Muscle of arm (tissue), 14 donors: ENCODE measurements at places on chromosomes 6 and 20.

GRCh38 chr20:49508435-49509199 is 26.1 kb upstream of the KCNB1 start:
- peak; percentile 41 for DNase-seq

DNA sequence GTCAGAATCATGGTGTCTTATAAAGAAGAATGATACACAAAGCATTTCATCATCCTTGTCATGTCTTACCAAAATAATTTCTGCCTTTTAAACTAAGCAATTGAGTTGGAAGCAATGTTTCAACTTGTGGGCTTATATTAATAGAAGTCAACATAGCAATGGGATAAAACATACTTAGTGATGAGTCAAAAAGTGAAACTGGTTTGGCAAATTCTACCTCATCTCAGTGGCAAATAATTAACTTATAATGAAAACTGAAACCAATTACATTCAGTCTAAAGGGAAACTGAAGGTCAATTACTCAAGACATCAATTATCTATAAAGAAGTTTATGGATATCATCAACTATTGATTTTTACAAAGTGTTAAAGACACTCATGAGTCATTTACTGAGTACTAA is 463.8 kb downstream of the BMP2 start:
- DNase-seq = no peak

DNA sequence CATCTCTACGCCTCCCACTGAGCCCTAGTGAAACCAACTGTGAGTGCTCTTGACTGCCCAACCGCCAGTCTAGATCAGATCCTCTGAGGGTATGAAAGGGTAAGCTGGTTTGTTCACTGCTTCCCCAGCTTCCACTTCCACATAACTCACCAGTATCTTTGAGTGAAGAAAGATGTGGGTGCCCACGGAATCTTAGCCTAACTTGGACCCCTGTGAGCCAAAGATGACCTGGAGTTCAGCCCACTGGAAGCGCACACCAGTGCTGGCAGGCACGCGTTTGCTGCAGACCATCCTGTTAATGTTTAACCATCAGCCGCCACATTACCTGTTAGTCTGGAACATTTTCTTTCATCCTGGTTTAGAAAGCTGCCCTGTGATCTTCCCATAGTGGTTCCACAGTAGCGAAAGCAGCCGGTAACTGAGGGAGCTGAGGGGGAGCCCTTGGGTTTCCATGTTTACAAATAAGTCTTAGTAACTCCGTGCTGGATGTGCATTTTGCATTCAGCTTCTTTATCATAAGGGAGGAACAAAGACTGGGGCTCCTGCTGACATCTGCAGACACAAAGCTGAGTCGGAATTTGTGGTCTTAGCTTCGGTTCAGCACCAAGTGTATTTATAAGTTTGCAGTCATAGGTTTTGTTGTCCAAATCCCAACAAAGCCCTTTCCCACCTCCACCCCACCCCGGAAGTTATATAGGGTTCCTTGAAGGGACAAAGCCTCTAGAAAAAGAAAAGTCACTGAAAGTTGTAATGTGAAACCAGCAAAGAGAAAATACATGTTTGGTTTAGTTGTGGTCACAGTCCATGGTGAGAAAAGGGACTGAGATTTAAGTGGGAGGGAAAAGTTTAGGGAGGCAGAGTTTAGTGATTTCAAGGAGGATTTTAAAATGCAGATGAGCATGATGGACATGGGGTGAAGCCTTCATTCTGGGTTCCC is 71.0 kb downstream of the SSR1 start:
- DNase-seq = no peak

GRCh38 chr6:12386816-12387215 is 96.7 kb downstream of the EDN1 start:
- no peak for DNase-seq

- no peak for DNase-seq
These were observed 77.4 kb upstream of the CST7 start for GRCh38 chr20:24871480-24872213.
